Transverse colon (tissue), 4 donors: ENCODE measurements at places on chromosomes 11 and 22. TPM values are rescaled to one million over a fixed set of nuclear protein-coding genes. Genes with fewer than 3 reads are reported as not detected.
A peak's percentile ranks its signal among the peaks of the same experiment; 100 is the strongest.

DNA sequence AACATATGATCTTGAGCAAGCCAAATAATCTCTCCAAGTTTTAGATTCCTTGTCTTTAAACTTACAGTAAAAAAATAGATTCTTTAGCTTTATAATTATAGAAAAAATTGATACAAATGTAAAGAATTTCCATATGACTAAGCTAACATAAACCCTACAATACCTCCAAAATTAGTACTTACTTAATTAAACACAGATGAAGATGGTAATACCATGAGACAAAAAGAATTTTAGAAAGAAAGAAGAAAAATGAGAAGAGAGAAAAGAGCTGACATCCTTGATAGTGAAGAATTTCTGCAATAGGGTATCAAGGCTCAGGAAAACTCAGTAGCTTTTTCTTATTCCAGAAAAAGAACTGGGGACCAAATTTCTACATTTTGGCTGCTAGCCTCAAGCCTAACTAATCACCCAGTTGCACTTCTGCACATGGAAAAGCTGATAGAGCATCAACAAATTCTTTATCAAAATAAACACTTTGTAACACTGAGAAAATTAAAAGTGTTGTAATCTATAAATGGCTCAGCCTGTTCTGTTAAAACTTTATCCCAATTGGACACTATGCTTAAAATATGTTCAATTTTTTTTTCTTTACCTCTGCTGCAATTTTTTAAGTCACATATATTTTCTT lies 24.7 kb upstream of the SOX6 start:
- no peak for DNase-seq

- DNase-seq = no peak
These were observed 19.4 kb upstream of the GSTP1 start for GRCh38 chr11:67564230-67564629.

DNA sequence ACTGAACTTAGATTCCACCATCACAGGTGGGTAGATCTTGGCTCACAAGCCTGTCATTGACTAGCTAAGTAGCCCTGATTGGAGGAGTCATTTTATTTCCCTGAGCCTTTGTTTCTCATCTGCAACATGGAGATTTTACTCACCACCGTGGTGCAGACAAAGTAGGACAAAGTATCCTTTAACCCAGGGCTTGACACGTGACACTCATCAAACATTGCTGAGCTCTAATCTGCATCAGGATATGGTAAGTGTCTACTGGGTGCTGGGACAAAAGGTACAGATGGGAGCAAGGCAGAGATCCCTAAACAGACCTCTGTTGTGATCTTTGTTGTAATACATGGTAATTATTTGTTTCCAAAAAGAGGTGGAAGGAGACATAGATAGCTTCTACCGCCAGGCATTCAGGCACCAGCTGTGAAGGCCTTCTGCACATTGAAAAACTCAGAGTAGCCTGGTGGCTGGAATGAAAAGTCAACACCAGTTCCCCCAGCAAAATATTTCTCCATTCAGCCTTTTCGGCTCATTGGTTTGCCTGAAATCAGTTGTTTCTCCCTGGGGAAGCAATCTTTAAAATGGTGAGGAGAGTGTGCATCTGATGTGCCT lies 18.3 kb upstream of the MICAL2 start:
- peak; percentile 40 for DNase-seq

DNA sequence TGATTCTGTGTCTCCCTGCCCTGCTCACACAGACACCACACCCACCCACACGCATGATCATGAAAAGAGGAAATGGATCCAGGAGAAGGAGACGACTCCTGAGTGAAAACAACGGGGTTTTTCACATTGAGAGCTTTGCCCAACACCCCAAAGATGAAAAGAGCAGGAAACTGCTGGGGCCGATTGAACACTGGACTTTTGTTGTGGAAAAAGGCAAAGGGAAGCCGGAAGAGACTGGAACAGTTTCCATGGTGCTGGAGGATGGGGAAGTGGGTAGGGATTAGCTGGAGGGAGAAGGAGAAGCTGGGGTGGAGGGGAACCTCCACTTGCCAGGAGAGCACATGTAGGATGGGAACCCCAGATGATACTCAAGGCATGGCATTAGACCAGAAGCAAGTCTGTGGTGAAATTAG lies 5.2 kb upstream of the SLC43A3 start:
- no peak for DNase-seq

- DNase-seq = no peak
These were observed 177.4 kb downstream of the BUD13 start for GRCh38 chr11:116595305-116595880.

GRCh38 chr11:2991452-2992233 lies 486 bp downstream of the NAP1L4 start:
- DNase-seq = no peak

DNA sequence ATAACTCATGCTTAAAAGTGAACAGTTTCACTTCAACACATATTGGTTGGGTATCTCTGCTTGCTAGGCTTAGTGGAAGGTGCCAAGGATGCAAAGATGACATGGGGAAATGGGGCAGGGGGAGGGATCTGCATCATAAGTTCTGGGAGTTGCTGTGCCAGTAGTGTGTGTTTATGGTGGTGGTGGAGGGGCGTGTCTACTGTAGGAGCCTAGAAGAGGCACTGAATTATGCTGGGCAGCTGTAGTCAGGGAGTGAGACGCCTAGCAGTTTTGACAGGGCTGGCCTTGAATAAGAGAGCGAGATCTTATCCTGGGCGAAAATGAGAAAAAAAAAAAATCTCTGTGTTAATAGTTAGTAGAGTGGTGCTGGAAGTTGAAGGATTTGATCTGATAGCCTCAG lies 3.0 kb downstream of the ELMOD1 start:
- DNase-seq = no peak

- no peak for DNase-seq
These were observed 43.6 kb downstream of the TMEM135 start for GRCh38 chr11:87081358-87081757.

GRCh38 chr11:122509091-122509490 lies 146.4 kb upstream of the UBASH3B start:
- no peak for DNase-seq

DNA sequence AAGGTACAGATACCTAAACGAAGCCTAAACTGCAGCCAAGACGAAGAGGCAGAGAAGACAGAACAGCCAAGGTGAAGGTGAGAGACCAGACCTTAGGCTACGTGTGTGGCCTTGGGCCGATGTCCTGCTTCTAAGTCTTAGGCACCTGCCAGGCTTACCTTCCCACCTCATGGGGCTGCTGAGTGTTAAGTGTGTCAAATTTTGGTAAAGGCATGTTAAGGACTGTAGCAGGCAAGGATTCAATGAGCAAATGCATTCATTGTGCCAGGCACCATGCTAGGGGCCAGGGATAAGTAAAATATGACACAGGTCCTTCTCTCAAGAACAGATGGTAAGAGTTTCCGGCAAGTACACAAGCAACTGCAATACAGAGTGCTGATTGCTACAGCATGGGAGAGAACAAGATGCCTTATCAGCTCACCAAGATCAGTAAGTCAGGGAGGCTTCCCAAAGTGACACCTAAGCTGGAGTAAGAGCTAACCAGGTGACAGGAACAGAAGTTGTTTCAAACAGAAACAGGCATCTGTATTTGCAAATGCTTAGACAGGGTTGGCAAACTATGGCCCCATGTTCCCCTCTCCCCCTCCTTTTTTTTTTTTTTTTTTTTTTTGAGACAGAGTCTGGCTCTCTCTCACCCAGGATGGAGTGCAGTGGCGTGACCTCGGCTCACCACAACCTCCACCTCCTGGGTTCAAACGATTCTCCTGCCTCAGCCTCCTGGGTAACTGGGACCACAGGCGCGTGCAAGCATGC lies 46.7 kb downstream of the CLTCL1 start:
- DNase-seq = no peak

DNA sequence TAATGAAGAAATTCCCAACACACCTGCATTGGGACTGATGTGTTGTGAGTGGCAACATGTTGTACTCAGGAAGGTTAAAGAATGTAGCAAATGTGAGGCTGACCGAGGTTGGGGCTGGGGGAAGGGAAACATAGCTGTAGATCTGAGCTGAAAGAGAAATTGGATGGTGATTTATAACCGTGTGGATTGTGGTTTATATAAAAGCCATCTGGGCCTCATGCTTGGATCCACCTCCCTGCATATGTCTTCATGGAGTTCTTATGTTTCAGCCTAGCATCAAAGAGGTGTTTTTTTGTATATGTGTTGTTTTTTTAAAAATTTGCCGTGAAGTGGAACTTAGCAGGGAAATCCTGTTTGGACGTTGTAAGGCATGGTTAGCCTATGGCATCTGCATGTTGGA lies 141.3 kb downstream of the NAV2 start:
- DNase-seq = no peak

DNA sequence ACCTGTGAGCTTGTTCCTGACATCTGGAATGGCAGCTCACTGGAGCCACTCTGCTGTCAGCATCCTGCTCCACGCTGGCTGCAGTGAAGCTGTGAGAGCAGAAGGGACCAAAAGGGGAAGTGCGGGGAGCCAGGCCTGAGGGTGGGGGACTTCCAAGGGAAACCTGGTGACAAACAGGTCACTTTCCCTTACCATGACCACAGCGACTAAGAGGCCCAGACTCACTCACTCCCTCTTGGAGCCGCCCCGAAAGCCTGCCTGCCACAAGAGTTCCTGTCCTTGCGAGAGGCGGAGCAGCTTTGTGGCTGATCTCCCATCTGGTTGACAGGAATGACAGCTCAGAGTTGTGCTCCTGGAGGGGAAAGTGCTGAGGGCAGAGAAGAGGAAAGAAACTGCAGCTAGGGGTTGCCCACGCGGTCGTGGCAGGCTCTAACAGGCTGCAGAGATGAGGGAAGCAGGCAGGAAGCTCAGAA lies 183.8 kb upstream of the NTM start:
- DNase-seq = no peak

GRCh38 chr22:38900677-38901076 lies 28.7 kb upstream of the CBX6 start:
- DNase-seq = no peak

GRCh38 chr11:68803766-68804165 lies 38.0 kb downstream of the CPT1A start:
- DNase-seq = no peak

DNA sequence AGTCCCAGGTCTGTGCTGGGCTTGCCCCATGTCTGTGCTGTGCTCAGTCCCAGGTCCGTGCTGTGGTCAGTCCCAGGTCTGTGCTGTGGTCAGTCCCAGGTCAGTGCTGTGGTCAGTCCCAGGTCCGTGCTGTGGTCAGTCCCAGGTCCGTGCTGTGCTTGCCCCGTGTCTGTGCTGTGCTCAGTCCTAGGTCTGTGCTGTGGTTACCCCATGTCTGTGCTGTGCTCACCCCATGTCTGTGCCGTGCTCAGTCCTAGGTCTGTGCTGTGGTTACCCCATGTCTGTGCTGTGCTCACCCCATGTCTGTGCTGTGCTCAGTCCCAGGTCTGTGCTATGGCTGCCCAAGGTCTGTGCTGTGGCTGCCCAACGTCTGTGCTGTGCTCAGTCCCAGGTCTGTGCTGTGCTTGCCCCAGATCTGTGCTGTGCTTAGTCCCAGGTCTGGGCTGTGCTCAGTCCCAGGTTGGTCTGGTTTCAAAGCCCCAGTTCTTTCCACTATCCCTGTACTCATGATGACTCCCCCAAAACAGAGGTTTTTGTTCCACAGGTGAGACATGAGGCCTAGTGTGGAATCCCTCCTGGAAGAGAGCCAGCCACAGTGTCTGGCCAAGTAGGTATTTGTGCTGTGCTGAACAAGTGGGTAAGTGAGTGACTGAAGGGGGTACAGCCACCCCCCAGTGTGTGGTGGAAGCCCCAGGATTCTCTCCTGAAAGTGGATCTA lies 34.8 kb downstream of the IRAG1 start:
- no peak for DNase-seq

DNA sequence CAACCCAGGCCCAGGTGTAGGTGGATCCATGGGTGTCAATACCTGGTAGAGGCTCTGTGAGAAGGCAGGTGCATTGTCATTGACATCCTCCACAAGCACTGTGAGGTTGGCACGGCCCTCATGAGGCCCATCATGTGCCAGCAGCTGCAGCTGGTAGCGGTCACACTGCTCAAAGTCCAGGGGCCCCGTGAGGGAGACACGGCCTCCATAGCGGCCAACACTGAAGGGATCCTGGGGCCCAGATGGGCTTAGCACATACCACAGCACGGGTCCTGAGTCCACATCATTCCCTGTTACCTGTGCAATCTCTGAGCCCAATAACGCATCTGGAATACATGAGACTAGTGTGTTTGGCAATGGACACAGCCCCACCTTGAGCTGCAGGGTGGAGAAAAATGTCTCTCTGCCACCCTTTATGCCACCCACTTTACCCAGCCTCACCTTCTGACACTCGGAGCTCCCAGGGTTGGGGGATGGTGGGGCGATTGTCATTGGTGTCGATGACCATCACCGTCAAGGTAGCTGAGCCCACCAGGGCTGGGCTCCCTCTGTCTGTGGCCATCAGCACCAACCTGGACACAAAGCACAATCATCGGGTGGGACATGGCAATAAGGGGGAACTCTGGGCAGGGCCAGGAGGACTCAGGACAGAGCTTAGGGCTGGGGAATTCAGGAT lies 6.1 kb upstream of the TPP1 start:
- no peak for DNase-seq

- no peak for DNase-seq
These were observed 62.0 kb upstream of the PTPRJ start for GRCh38 chr11:47918370-47918690.

DNA sequence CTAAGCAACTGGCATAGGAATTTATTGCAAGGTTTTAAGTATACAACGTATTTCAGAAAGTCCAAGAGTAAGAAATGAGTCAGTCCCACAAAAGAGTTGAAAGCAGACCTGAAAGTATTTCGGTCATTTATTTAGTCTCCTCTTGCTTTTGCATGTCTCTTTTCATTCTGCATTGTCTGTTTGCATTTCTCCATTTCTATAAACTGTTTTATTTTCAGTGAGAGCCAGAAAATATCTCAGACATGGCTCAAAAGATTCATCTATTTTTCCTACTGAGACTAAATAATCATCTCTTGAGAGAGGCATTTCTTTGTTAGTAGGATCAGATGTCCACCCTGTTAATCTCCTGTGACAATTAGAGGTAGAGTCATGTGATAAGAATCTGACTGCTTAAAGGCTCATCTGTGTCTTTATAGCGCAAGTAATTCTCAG lies 219.1 kb upstream of the CCDC179 start:
- no peak for DNase-seq

DNA sequence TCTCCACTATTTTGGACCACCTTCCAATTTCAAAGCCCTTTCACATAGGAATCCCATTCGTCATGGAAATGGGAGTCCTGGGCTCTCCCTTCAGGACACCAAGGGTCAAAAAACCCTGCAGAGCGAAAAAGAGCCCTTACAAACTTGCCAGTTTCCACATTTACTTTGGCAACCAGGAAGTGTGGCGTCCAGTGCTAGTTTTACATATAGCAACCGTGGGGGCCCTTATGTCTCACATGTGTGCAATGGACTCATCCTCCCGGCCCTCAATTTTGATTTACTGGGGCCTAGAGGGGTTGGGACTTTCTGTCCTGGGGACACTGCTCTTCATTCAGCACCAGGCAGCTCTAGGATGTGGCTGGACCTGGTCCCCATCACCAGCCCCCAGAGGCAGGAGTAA lies 33.7 kb downstream of the DAGLA start:
- no peak for DNase-seq

GRCh38 chr11:110716361-110716760 lies 4.1 kb upstream of the ARHGAP20 start:
- no peak for DNase-seq

- no peak for DNase-seq
These were observed 51.8 kb downstream of the COMMD9 start for GRCh38 chr11:36237391-36237790.

HTR3B gene
- not detected for total RNA-seq

PANX2 gene
- 0.32 TPM for total RNA-seq

OR6T1 gene
- total RNA-seq = not detected

TIGD3 gene
- total RNA-seq = 3.0 TPM

TMEM218 gene
- 2.6 TPM for total RNA-seq

CNIH2 gene
- total RNA-seq = 0.41 TPM

KLHL35 gene
- total RNA-seq = 0.27 TPM

CEP126 gene
- 6.4 TPM for total RNA-seq

C11orf97 gene
- total RNA-seq = not detected

OR10A2 gene
- total RNA-seq = not detected

SEC14L6 gene
- not detected for total RNA-seq
